ENCODE measurements at places on chromosomes 2 and 18.

- DNase-seq: no peak
Observed at GRCh38 chr2:204880928-204881327, 335.7 kb downstream of the PARD3B start.

- DNase-seq: no peak
Observed at GRCh38 chr2:128384956-128385355, 66.3 kb upstream of the HS6ST1 start.

DNA sequence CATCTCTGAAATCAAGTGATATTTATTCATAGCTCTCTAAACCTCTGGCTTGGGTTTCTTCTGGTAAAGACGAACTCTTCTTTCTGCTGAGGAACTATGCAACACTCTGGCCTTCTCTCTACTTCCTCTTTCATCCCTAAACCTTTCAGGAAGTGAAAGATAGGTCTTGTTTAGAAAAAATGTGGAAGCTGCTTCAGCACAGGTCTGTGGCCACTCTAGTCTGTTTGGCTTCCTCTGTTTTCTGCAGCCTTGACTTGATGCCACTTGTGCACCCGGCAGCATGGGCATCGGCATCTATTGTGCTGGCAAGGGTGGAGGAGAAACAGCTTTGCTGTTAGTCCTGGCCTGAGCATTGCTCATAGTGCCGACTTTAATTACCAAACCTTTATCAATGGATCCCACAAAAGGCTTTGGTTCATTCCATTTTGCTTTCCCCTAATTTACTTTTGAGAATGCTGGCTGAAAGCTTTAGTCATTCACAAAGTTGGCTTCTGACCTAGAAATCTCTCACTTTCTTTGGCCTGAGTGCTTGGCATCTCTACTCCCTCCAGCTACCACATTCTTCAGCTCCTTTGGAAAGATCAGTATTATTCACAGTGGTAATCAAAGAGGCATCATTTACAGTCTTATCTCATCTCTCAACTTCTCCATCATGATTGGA is 32.0 kb upstream of the GPR39 start:
- no peak for DNase-seq

DNA sequence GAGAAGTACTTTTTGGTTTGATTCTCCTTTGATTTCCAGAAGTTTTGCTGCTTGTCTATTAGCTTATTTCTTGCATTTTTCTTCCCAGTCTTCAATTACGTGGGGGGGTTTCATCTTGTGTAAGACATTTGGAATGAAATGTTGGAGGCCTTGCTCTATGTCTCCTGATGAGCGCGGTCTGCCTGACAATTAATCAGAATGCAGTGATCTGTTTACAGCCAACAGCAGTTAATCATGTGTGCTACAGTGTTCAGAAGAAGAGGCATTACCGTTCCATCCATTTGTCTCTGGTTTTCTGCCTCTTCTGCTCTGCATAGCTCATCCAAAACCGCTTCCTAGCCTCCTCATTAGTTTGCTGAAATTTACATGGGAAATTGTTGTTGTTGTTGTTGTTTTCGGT is 134.4 kb upstream of the ST6GAL2 start:
- DNase-seq: no peak

GRCh38 chr2:144948205-144948855 is 428.4 kb upstream of the ZEB2 start:
- no peak for DNase-seq

DNA sequence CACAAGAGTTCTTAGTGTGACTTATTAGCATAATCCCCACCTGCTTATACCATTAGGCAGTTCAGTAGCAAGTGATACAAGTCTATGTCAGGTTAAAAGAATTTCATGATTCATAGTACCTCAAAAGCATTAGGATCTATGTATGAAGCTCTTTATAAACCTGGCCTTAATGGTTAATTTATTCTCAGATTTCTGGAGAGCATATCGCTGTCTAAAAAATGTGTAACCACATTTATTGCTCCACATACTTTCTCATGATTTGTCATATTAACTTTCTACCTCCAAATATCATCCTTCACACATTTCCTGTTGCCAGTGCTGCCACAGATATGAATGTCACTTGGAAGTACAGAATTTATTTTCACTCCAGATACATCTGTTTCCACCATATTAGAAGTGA is 332.8 kb upstream of the MAP2 start:
- DNase-seq: no peak

DNA sequence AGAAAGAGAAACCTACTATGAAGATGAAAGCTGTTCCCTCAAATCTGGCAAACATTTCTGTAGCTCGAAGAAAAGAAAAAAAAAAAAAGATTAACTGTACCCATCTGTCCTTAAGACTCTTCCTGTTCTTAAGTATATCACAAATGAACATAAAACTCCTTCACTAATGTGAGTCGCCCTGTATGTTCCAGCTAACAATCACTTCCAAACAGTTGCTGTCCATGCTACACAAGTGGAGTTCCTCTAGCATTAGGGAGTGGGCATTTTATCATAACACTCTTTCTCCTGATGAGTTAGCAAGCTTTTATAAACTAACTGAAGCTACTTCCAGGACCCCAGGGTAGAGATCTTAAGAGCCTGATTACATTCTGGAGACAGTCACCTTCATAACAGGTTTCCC is 5.8 kb downstream of the CUL3 start:
- no peak for DNase-seq

- DNase-seq: no peak
Observed at GRCh38 chr2:18119883-18120282, 241.4 kb downstream of the KCNS3 start.

GRCh38 chr2:65075176-65075575 is 19.0 kb downstream of the CEP68 start:
- DNase-seq: no peak

All from T47D (cell line).